Hepatic stellate cell (primary cell): ENCODE measurements at places on chromosomes 5 and 9.

DNA sequence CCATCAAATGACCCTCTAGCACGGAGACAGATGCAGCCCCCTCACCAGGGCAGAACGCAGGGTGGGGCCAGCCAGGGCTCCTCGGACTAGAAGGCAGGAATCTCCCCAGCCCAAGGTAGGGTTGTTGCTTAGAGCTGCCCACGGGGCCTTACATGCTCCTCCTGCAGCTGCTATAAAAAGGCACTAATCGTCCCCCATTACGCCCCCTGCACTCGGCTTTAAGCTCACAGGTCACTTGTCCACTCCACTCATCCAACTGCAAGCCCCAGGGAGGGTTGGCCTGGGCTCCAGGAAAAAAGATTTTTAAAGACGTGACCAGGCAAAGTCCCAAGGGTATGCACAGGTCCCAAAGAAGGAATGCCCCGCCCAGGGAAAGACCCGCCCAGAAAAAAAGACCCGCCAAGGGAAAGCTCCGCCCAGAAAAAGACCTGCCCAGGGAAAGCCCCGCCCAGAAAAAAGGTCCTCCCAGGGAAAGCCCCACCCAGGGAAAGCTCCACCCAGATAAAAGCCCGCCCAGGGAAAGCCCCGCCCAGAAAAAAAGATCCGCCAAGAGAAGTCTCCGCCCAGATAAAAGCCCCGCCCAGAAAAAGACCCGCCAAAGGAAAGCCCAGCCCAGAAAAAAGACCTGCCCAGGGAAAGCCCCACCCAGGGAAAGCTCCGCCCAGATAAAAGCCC is 11.1 kb downstream of the GRIN1 start:
- no peak for DNase-seq

GRCh38 chr5:87705876-87706275 is 293.1 kb upstream of the CCNH start:
- DNase-seq, result no peak

DNA sequence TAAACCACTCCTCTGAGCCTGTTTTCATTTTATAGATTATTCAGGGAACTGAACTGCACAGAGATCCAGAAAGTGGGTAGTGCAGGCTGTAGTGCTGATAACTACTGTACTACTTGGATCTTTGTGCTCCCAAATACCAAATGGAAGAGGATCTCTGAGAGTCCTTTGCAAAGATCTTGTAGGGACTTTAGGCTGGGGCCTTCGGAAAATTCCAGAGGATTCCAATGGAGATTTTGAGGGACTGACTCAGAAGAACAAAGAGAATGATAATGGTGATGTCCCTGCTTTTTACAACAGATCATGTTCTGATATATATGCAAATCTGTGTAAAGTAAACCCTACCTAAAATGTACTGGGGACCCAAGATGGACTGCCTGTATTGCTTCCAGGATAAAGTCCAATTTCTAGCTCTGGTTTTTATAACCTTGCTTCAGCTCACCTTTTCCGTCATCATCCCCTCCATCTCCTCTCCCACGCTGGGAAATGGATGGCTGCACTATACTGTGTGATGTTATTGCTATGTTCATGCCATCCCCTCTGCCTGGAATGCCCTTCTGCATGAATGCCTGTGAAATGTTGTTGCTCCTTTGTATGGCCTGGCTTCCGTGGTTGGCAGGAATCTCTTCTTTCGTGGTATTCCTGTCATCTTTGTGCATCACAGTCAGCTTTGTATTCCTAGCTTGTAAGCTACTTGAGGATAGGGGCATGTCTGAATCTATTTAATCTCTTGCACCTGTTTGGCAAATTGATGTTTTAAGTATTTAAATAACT is 9.7 kb upstream of the PSMD5 start:
- no peak for DNase-seq

- DNase-seq, result peak; percentile 63
These were observed 118.1 kb downstream of the DPYSL3 start for GRCh38 chr5:147391781-147392180.

DNA sequence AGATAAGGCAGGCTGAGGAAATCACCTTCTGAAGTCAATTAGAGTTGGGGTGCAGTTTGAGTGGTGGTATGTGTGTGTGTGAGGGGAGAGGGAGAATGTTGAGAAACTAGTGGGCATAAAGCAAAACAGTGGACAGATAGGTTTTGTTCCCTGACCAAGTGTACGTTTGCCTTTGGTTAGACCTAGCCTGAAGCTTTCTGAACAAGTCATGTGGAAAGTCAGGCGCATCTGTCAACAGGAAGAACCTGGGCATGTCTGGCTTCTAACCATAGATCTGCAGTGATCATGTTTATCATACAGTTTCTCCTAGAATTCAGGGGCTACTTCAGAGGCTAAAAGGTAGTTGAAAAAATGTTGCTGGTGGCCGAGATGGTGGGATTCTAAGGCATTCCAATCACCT is 143.2 kb upstream of the PCA3 start:
- no peak for DNase-seq

- DNase-seq, result no peak
These were observed 1.8 kb downstream of the MRPL36 start for GRCh38 chr5:1797855-1798254.

DNA sequence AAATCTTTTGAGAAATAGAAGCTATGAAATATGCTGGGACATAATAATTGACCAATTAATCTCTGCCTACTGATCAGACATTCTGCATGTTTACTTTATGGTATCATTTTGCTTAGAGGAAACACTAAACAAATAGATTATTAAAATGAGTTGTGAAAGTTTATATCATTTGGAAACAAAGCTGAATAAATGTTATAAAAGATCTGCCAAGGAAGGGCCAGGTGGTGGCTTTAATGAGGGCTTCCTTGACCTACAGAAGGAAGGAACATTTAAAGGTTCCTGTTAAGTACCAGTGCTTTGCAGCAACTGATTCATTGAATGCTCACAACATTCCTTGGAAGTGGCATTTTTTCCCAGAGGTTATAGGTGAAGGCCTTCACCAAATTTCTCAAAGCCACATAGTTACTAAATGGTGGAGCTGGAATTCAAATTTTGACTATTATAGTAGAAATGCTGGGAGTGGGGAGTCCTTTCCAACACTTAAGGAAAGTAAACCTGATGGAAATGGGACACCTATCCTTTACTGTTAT is 250.7 kb downstream of the GABRB2 start:
- no peak for DNase-seq

GRCh38 chr9:109304347-109304746 is 16.5 kb downstream of the EPB41L4B start:
- no peak for DNase-seq

DNA sequence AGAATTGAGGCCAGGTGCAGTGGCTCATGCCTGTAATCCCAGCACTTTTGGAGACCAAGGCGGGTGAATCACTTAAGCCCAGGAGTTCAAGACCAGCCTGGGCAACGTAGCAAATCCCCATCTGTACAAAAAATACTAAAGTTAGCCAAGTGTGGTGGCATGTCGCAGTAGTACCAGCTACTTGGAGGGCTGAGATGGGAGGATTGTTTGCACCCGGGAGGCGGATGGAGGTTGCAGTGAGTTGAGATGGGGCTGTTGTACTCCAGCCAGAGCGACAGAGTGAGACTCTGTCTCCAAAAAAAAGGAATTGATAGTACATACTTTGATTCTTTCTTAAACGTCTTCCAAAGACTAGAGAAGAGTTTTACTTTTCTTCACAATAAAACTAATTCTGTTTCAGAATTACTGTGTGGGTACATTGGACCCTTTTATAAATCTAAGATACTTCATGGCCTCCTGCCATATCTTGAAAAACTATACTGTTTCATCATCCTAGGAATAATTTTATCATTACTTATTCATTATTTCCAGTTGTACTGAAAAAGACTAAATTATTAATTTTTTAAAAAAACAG is 132.0 kb upstream of the GRHPR start:
- DNase-seq, result no peak

- no peak for DNase-seq
These were observed 27.0 kb downstream of the MAT2B start for GRCh38 chr5:163532171-163533084.

GRCh38 chr5:97065475-97065874 is 76.9 kb downstream of the LIX1 start:
- DNase-seq, result no peak

- no peak for DNase-seq
These were observed 26.4 kb upstream of the PUM3 start for GRCh38 chr9:2870340-2870739.

DNA sequence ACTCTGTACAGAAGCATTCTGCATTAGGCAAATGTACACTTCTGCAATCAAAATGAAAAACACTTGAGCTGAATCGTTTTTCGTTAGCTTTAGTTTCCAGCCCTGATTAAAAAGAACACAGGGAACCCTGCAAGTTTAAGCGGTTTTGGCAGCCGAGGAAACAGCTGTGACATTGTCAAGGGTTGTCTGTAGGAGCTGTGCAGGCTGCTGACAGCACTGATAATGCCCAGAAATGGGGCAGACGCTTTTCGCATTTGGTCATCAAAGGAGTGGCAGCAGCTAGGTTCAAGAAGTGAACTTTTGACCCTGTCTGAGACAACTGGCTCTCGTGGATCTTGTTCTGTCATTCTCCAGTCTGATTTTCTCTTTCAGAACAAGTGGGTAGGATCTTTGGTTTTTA is 165.6 kb upstream of the CCDC152 start:
- no peak for DNase-seq

- DNase-seq, result peak; percentile 21
These were observed 10.8 kb downstream of the KCNV2 start for GRCh38 chr9:2727966-2728613.

DNA sequence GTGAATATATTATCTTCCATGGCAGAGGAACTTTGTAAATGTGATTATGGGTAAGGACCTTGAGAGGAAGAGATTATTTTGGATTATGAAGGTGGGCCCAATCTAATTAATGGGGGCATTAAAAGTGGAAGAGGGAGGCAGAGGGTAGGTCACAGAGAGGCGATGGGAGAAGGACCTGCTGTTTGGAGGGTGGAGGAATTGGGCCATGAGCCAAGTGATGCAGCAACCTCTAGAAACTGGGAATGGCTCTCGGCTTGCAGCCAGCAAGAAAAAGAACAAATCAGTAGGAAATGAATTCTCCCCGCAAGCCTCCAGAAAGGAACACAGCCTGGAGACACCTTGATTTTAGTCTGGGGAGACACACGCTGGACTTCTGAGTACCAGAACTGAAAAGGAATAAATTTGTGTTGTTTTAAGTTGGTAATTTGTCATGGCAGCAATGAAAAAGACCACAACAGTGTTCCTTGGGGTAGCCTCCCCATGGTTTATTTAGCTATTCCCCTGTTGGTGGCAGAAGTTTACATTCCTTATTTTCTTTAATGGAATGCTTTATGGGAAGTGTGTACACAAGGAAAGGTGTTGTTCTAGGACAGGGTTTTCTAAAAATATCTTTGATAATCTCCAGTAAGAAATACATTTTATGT is 103.6 kb downstream of the HSPA4 start:
- no peak for DNase-seq

GRCh38 chr9:135278586-135278985 is 191.1 kb downstream of the OLFM1 start:
- DNase-seq, result no peak

DNA sequence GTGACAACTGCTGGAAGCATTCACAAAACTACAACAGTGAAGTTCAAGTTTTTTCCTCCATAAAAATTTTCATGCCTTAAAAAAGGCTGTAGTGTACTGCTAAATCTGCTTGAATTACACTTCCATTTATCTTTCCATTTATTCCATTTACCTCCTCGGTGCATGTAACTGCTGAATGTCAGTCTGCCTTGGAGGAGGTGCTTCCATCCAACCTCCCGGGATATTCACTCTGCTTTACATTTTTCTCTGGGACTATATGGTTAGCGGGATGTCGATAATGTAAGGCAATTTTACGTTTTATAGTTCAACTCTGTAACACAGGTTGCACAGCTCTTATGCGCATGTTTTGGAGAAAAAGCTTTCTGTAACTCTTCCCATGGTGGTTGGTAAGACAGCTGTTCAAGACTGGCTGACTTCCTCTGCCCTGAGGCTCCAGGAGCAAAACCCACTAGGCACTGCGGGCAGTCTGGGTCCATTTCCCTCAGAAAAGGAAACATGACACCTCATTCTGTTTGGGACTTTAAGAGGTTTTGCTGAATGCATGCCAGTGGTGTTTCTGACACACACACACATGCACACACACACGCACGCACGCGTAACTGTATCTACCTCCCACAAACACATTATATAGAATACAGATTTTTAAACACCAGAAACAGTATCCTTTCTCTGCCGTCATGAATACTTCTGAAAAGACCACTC is 66.1 kb downstream of the SPTLC1 start:
- DNase-seq, result no peak

DNA sequence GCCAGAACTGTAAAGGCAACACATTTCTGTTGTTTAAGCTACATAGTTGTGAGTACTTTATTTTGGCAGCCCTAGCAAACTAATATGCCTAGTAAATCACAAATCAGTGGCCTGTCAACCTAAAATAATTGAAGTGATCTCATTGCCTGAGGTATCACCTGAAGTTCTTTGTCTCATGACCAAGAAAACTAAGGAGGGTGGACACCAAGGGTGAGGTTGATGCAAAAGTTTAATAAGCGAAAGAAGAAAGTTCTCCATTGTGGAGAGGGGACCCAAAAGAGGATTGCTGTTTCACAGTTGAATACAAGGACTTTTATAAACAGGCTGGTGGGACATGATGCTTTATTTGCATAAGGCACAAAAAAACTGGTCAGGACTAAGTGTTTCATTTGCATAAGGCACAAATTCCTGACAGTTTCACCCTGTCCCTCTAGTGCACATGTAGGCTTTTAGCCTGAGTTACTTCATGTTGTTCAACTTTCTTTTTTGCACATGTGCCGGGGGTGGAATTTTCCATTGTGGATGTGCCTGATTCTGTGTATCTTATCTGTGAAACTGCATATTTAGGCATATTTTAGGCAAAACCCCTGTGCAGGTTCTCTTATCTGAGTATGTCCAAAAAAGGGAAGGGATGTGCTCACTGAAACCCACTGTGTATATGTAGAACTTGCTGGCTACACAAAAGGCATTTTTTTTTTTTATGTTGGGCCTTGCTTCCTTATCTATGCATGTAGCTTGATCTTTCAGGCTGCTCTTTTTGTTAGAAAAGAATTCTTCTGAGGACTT is 108.6 kb upstream of the RAI14 start:
- no peak for DNase-seq

- DNase-seq, result no peak
These were observed 893.3 kb downstream of the PTPRD start for GRCh38 chr9:9719373-9720112.

GRCh38 chr9:78903581-78903980 is 606.7 kb downstream of the PSAT1 start:
- no peak for DNase-seq

GRCh38 chr5:95554331-95554646 is 488 bp downstream of the SKIC3 start:
- no peak for DNase-seq

DNA sequence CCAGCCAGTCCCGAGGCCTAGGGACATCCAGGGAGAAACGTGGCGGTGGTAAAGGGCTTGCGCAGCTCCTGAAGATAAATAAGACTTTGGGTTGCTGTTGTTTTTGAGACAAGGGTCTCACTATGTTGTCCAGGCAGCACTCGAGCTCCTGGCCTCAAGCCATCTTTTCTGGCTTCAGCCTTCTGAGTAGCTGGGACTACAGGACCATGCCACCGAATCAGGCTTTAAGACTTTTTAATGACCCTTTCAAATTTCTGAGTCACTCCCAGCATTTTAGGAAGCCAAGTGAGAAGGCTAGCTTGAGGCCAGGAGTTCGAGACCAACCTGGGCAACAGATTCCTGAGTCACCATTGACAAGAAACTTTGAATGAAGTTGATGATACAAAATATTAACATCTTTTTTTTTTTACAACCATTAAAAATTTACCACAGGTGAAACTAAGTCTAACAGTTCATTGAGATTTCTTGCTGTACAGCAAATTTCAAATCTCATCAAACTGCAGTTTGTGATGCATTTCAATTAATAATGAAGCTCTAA is 817 bp upstream of the GNE start:
- DNase-seq, result no peak

- DNase-seq, result no peak
These were observed 31.4 kb upstream of the GOLGA1 start for GRCh38 chr9:124972241-124972770.
